Activated naive CD4-positive, alpha-beta T cell treated with anti-CD3 and anti-CD28 coated beads for 36 hours (primary cell): ENCODE measurements at places on chromosomes 2 and 18. TPM values are rescaled to one million over a fixed set of nuclear protein-coding genes. Genes with fewer than 3 reads are reported as not detected.

EMILIN1 gene
- total RNA-seq, result 0.15 TPM

NOSTRIN gene
- not detected for total RNA-seq

DNA sequence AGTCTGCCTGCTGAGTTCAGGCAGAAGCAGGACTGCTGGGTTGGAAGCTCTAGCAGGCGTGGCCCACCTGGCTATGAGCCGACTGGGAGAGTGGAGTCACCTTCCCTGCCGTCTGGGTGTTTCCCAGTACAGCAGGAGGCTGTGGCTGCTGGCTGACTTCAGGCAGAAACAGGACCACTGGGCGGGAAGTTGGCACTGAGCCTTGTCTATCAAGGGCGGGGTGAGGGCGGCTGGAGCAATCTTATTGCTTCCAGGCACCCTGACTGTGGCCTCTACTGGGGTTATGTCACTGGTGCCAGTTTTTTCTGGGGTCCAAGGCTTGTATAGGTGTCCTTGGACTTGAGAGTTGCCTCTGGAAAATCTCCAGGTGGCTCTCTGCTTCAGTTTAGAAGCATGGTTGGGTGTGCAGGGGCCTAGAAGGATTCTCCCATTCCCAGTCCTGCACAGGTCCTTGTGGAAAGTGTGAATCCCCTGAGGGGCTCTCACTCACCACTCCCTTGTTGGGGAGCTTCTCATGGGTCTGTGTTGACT lies 30.5 kb downstream of the LTBP1 start:
- H3K27me3 ChIP-seq, result peaks cover 25% of the 10 kb centered on the region
- H3K4me3 ChIP-seq, result no peak overlapping the region
- no peak for DNase-seq
- H3K4me1 ChIP-seq, result no peaks in the 10 kb centered on the region

ALKAL2 gene
- total RNA-seq, result not detected

DNA sequence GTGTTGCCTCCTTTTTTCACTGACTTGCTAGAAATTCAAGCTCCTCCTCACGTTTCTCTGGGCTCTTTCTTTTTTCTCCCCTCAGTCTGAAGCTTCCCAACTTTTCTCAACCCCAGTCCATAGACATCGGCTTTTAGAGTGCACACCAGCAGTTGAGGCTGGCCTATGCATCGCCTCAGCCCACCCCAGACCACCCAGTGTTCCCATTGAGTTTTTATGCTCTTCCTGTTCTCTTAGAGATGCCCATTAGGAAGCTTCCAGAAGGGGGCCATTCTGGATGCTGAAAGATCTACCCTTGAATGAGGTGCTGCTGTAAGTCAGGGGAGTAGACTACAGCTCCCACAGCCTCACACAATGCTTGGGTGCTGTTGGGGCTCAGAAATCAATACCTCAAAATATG lies 12.0 kb upstream of the GYPC start:
- no peaks in the 10 kb centered on the region for H3K27me3 ChIP-seq
- no peak overlapping the region for H3K4me3 ChIP-seq
- H3K27ac ChIP-seq, result no peak overlapping the region
